ENCODE measurements at places on chromosomes 11 and 22.

GRCh38 chr11:79043726-79044125, 397.1 kb downstream of the TENM4 start:
- DNase-seq: no peak

DNA sequence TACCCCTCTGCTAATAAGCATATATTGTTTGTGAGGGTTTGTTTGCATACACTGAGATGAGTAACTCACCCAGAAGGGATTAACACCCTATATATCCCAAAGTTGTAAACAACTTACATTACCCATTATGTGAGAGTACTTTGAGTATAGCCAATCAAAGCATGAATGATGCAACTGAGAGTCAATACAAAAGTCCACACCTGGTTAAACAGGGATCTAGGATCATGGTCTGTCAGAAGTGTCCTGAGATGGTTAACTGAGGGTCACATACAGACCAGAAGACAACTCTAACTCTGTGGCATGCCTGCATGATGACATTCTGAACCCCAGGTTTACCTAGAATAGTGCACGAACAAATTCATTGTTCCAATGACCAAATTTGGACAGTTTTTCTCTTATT, 17.4 kb upstream of the OR10A5 start:
- no peak for DNase-seq

DNA sequence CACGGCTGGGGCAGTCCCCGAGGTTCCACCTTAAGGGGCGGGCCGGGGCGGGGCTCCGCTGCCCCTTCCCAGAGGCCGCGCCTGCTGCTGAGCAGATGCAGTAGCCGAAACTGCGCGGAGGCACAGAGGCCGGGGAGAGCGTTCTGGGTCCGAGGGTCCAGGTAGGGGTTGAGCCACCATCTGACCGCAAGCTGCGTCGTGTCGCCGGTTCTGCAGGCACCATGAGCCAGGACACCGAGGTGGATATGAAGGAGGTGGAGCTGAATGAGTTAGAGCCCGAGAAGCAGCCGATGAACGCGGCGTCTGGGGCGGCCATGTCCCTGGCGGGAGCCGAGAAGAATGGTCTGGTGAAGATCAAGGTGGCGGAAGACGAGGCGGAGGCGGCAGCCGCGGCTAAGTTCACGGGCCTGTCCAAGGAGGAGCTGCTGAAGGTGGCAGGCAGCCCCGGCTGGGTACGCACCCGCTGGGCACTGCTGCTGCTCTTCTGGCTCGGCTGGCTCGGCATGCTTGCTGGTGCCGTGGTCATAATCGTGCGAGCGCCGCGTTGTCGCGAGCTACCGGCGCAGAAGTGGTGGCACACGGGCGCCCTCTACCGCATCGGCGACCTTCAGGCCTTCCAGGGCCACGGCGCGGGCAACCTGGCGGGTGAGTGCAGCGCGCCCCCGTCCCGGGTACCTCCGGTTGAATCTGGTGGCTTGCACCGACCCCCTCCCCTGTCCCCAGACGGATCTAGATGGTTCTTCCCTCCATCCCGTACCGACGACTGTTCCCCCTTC, at the start of gene SLC3A2:
Gene SLC3A2 (plus strand): TSS at position 94 of the 776 bp plus-strand sequence. CDS start 128 bp downstream, at position 222.
- peak; percentile 87 for DNase-seq

DNA sequence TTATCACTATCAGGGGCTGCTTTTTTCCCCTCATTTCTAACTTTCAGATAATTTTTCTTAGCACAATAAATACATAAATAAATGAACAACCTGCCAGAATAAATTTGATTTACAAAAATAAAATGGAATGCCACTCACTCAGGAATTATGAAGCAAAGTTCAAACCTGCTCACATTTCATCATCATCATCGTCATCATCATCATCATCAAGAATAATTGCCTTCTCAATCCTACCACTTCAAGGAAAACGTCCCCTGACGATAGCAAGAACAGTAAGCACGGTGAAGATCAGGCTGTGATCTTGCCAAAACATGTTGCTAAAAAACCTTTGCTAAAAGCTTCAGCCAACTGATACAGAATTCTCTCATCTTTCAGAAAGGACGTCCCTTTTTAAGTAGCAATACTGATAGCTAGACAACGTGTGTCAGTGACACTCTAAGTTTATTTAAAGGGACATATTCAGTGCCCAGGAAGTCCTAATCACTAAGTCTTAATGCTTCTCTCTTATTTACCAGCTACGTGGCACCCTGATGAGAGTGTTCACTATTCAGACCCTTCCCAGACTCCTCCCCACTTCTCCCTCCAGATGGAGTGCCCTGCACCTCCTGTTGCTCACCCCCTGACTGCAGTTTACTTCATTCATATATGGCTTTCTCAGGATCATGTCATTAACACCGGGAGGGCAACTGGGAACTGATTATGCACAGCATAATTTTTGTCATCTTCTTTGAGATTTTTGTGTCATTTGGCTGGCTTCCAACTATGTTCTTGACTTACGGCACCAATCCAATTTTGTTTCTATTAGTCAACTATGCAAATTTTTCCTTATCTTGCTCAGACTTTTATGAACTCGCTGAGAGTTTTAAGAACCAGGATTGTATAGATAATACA, 200.1 kb upstream of the GUCY1A2 start:
- DNase-seq: no peak

DNA sequence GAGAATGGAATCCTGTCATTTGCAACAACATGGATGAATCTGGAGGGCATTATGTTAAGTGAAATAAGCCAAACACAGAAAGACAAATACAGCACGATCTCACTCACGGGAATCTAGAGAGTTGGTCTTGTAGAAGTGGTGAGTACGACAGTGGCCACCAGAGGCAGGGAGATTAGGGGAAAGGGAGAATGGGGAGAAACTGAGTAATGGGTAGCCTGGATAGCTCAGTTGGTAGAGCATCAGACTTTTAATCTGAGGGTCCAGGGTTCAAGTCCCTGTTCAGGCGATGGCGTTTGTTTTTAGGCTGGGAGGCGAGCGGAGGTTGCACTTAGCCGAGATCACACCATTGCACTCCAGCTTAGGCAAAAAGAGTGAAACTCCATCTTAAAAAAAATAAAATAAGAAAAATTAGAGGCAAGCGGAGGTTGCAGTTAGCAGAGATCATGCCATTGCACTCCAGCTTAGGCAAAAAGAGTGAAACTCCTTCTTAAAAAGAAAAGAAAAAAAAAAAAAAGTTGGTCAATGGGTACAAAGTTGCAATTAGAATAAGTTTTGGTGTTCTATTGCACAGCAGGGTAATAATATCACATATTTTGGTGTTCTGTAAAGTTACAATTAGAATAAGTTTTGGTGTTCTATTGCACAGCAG, 95.7 kb upstream of the UBASH3B start:
- DNase-seq: no peak

Data from activated CD4-positive, alpha-beta T cell treated with anti-CD3 and anti-CD28 coated beads, Interleukin-2, amount 50 U/mL, for 48 hours (primary cell).